ENCODE measurements at places on chromosomes 5 and 9.

DNA sequence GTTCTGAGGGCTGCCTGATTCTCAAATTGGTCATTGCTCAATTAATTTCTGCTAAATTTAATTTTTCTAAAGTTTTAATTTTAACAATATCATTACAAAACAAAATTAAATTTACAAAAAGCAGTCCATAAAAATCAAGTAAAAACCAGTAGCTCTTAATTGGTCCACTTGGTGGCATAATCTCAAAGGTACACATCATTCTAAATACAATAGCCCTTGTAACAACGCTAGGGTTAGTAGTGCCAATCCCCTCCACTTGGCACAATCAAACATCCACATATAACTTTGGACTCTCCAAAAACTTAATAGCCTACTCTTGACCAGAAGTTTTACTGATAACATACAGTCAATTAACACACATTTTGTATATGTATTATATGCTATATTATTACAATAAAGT is 1.9 kb upstream of the NDUFB6 start:
- DNase-seq, result no peak

DNA sequence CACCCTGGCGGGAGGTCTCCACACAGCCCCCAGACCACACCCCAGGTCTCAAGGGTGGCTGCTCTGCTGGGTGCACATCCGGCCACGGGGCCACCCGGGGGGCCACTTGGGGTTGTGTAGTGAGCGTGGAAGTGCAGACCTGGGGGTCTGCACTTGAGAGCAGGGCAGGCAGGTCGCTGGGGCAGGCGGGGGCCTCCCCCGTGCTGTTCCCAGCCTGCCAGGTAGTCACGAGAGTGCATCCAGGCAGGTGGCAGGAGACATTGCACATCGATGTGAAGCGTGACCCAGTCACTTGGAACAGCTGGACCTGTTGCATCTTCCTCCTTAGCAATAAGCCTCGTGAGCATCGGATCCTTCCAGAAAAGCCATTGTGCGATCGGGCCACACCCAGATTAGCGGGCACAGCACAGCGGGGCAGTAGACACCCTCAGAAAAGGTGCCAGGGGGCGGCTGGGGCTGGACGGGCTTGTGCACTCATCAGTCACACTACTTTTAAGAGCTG is 4.8 kb upstream of the ENTPD8 start:
- DNase-seq, result no peak

GRCh38 chr9:81394881-81395675 is 294.3 kb downstream of the TLE1 start:
- DNase-seq, result no peak

DNA sequence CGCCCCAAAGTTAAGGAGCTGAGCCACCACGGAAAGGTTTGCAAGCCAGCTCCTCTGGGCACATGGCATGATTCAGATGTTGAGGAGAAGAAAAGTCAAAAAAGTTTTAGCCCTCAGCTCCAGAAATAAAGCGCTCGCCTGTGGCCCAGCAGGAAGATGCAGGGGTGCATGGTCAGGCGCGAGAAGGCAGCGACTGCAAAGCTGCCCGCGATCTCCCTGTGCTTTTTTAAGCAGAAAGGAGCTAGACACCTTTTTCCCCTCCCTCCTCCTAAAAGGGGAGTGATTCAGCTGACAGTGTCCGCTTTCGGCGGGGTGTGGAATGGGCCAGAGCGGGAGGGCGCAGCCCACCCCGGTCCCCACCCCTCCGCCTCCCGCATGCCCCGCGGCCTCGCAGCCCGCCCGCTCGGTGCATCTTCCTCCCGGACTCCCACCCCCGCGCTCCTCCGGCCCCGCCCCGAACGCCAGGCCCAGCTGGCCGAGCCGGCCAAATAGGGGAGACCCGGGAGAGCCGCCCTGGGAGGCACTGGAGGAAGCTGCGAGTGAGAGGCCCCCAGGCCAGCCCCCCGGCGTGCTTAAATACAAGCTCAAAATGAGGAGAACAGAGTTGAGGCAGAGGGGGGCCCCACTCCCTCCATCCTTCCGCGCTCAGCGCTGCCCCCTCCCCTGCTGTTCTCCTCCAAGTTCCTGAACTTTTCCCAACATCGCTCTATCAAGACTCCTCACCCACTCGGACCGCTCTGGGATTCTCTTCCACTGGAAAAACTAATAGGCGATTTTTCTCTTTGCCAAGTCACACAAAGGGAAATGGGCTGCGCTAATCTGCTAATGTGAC is at the start of gene ADAMTS12:
TSS of gene ADAMTS12 (minus strand) at position 203 of the 832 bp plus-strand sequence. CDS start at position 69, 134 bp downstream.
- no peak for DNase-seq
